Stimulated activated CD8-positive, alpha-beta memory T cell treated with anti-CD3 and anti-CD28 coated beads, Interleukin-15, amount 100 ng/mL, for 1 hour (primary cell): ENCODE measurements at places on chromosomes 11 and 22.

GRCh38 chr11:19059833-19060232 is 684 bp downstream of the MRGPRX2 start:
- DNase-seq, result no peak

GRCh38 chr11:31408201-31408600 is 38.5 kb downstream of the DNAJC24 start:
- no peak for DNase-seq

GRCh38 chr11:995752-996420 is 40.6 kb downstream of the MUC6 start:
- no peak for DNase-seq

- DNase-seq, result no peak
Measured at GRCh38 chr11:45879803-45880686, 5.4 kb upstream of the MAPK8IP1 start.

DNA sequence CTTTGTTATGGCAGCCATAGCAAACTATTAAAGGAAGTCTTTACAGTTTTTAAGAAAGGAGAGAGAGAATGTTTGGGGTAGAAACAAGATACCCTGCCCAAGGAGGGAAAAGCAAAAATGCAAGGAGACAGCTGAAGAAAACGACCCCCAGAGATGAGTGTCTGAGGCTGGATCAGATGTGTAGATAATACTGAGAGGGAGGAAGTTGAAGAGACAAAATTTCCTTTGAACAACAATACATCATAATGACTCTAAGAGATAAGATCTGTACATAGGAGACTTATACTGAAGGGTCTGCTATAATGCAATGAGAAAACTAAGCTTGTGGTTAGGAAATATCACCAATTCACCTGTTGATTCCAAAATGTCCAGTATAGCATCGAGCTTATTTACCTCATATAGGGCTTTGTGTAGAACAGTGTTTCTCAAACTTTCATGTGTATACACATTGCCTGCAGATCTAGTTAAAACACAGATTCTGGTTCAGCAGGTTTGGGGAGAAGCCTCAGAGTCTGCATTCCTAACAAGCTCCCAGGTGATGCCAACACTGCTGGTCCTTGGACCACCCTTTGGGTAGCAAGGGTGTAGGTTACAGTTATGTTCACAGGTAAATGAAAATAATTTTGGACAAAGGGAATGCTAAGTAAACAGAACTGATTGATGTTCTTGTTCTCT is 5.8 kb upstream of the CEP295 start:
- DNase-seq, result no peak
